ENCODE measurements at places on chromosomes 5 and 9.

GRCh38 chr5:60945813-60946187, 795 bp downstream of the NDUFAF2 start:
- DNase-seq, result peak; percentile 31

- no peak for DNase-seq
Measured at GRCh38 chr5:180140571-180140970, 68.4 kb downstream of the RASGEF1C start.

DNA sequence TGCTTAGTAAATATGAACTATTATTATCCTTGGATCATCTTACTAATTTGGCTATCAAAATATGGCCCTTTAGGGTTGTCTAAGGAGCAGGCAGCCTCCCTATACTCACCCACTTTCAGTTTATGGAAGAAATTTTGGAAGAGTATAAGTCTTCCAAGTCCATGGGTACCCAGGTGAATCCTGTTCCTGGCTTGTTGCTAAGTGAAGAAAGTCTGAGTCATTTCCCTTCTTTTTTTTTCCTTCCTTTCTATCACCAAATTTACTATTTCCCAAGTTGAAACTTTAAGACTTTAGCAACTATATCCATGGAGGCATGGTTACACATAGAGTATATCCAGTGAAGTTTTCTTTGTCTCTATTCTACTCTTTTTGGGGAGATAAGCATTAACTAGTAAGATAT, 184.0 kb upstream of the ACTBL2 start:
- no peak for DNase-seq

- DNase-seq, result no peak
Measured at GRCh38 chr5:92605591-92605990, 975.4 kb downstream of the NR2F1-AS1 start.

GRCh38 chr5:43294226-43294625, 19.0 kb downstream of the HMGCS1 start:
- DNase-seq, result peak; percentile 31

- no peak for DNase-seq
Measured at GRCh38 chr9:121249563-121249962, 18.4 kb upstream of the GSN start.

DNA sequence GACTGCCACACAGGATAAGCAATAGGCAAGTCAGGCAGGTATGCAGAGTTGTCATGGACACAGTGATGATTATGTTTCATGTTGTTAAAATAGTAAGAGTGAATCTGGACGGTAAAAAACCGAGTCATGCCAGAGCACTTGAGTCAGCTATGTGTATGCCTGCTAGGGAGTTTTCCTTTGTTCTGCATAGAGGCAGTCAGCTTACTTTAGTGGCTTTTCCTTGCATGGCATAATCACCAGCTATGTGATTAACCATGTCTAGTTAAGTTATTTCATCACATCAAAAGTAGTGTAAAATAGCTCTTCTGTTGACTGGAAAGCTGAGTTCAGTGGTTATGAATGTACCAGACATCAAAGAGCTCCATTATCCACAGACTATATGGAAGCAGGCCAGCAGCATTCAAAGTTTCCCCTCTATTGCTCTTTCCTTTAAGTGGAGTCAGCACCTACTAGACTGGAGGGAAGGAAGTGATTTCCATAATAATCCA, 989.8 kb downstream of the TLE1 start:
- no peak for DNase-seq

DNA sequence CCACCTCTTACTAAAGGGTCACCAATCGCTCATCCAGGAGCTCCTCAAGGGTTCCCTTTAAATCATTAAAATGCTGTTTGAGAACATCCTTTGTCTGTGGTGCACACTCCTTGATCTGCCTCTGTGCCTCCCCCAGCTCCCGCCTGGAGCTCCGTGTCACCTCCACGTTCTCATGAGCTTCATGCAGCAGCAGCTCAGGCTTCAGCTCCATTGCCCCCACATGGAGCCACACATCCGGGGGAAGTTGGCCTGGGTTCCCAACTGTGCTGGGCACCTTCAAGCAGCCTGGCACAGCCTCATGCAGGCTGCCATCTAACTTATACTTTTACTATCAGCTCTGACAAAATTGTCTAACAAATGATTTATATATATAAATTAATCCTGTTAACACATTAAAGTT, 585.8 kb upstream of the FAM174A start:
- DNase-seq, result no peak

GRCh38 chr5:169091396-169091980, 209.5 kb downstream of the SLIT3 start:
- no peak for DNase-seq

DNA sequence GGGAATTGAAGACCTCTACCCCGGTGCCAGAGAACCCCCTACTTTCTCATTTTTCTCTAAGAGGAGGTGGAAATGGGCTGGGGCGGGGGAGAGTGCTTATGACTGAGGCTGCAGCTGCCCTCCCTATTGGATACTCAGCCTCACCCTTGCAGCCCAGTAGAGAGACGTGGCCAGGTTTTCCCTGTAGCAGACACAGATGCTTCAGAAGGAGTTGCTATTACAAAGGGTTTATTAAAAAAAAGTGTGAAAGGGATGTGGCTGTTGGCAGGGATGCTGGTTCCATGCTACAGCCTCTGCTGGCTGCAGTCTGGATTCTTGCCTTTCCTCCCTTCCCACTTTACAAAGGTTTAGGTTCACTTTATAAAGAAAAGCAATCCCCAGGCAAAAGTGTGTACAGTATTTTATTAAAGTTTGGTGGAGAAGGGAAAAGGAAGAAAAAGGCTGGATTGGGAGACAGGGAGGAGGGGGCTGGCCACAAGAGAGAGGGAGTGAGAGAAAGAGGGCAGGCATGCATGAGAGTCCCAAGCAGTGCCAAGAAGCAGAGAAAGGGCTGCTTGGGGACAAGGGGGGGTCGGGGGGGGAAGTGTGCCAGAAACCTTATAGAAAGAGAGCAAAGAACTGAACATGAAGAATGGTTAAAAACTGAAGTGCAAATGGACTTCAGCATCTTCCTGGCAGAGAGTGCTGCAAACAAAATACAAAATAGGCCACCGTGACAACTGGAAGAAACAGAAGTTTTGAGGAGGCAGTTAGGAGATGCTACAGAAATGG, 29.5 kb upstream of the NFIB start:
- no peak for DNase-seq

- DNase-seq, result no peak
Measured at GRCh38 chr9:127279717-127280285, 15.2 kb downstream of the GARNL3 start.

DNA sequence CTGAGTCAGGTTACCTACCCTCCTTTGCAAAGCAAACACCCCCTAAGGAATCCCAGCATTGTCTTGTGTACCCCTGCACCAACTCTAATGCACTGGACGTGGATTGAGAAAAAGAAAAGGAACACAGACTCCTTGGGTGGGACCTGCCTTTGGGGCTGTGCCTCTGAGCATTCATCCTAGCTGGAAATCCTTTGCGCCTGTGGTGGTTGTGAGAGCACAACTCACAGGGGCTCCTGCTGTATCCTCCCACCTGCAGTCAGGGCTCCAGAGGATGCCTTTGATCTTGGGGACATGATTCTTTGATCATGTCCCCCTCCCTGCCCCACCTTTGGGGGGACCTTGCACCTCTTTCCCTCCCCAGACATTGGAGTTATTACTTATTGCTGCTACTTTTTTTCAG, 338.5 kb downstream of the GADD45G start:
- DNase-seq, result no peak

DNA sequence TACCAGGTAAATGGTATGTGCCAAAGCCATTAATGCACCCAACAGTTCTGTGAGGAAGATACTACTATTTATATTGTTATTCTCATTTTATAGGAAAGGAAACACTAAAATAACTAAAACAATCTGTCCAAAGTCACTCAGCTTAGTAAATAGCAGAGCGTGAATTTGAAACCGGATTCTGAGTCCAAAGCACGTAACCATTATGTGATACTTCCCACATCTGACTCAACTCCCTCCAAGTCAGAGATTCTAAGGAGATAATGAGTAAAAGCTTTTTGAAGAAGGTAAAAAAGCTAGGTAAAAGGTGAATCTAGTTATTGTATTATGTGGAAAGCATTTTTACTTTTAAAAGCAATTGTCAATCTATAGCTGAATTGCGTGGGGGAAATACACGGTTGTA, 208.9 kb downstream of the PBX3 start:
- no peak for DNase-seq

DNA sequence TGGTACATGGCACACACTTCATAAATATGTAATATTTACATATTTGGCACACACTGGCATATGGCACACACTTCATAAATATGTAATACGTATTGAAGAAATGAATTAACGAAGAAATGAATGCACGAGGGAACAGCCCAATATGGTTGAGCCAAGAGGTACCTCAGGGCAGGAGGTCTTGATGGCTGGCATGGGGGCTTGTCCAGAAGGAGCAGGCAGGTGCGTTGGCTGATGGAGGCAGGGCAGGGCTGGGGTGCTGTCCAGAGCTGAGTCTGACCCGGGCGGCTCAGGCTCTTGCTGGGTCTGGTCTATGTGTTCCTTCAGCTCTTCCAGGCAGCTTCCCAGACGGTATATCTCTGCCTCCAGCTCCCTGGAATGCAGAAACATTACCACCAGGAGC, 26.2 kb downstream of the AKNA start:
- no peak for DNase-seq

DNA sequence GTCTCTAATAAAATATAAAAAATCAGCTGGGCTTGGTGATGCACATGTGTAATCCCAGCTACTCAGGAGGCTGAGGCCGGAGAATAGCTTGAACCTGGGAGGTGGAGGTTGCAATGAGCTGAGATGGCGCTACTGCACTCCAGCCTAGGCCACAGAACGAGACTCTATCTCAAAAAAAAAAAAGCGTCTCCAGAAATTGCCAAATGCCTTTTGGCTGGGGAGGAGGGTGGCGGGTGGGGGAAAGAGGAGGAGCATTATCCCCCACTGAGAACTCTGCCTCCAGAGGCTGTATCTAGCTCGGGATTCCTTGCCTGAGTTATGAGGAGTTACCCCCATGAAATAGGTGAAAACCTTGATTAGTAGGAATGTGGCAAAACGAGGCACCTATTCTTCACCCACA, 4.8 kb downstream of the ROPN1L start:
- DNase-seq, result no peak

Measured in GM04503 (cell line).